ENCODE measurements at places on chromosomes 12 and 14.

DNA sequence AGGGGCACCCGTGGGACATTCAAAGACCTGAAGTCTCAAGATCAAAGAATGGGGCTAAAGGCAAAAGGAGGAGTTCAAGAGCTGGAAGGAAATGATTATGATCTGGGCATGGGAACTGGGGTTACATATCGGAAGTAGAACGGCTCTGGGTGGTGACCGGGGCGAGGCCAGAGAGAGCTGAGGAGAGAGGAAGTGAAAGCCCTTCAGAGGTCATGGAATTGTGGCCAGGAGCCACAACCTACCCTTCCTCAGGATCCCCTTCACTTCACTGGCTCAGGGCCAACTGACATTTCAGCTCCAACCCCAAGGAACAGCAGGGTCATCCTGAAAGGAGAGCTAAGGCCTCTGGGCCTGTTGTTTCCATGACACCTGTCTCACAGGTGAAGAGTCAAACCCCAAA, 57.8 kb downstream of the GALNT16 start:
- DNase-seq = no peak

GRCh38 chr14:97413966-97414717, 617.0 kb downstream of the VRK1 start:
- no peak for DNase-seq

- DNase-seq = no peak
Observed at GRCh38 chr12:131369094-131369845, 341.6 kb upstream of the SFSWAP start.

DNA sequence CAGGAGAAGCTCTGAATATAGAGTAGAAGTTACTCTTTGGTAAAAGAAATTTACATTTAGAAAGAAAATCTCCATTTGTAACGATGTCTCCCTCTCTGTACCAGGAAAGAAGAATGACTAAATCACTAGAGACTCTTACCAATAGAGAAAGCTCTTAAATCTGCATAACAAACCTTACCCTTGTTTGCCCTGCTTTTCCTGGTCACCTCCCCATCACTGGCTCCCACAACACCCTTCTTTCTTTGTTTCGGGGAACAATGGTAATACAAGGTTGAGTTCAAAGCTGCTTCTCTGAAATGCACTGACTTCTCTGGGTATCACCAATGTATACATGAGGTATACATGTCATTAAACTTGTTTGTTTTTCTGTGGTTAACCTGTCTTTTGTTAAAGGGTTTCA, 351.1 kb upstream of the FLRT2 start:
- DNase-seq = no peak

- no peak for DNase-seq
Observed at GRCh38 chr12:32821293-32821692, 65.6 kb upstream of the YARS2 start.

GRCh38 chr14:74979442-74980397, 23.0 kb upstream of the EIF2B2 start:
- DNase-seq = peak; percentile 69

GRCh38 chr12:25365340-25365730, 114.6 kb upstream of the KRAS start:
- DNase-seq = no peak

DNA sequence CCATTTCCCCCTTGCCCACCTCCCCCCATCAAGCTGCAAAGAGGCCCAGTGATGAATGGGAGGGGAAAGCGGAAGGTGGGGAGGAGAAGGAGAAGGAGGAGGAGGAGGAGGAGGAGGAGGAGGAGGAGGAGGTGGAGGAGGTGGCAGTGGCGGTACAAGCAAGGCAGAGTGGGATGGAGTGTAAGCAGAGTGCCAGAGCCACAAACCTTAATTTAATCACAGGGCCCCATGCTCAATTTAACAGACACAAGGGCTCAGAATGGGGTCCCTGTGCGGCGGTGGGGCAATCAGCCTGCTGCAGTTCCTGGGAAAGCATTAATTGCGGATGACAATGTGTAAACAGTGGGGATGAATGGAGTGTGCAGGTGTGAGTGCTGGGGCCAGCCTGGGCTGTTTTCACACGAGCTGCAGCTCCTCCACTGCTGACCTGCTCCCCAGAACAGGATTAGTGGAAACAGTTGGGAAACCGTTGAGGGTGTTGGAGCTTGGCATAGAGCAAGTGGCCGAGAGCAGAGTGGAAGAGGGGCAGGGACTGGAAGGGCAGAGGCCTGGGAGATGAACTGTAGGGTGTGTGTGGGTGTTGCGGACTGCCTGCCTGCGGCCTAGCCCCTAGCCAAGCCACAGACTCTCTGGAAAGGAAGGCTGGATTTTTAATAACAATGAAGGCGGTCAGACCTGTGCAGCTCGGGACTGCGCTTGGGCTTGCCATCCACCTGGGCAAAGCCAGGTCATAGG, 36.4 kb upstream of the SMOC1 start:
- DNase-seq = peak; percentile 70

DNA sequence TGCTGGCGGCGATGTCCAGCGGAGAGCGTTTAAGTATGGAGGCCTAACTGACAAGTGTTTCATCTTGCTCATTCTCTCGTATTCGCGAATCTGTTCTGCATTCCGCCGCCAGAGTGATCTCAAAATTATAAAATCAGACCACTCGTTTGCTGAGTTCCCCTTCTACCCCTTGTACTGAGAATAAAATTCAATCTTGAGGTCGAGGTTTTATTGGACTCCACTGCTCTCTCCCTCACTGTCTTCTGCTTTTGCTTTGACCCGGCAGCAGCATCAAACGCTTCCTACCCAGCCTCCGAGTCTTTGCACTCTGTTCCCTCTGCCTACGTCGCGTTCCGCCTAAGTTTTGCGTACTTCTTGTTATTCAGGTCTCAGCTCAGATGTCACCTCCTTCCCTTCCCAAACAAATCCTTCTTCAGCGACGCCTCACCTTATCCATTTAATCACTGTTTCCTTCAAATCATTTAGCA, 462 bp downstream of the KNTC1 start:
- DNase-seq = no peak

Measured in ecto neural progenitor cell (in vitro differentiated cells).